Keratinocyte (primary cell): ENCODE measurements at places on chromosomes 2 and 18.
A peak's percentile ranks its signal among the peaks of the same experiment; 100 is the strongest.

GRCh38 chr2:118791483-118791882 lies 56.0 kb downstream of the EN1 start:
- no peaks in the 10 kb centered on the region for H3K36me3 ChIP-seq
- no peak overlapping the region for H3K27ac ChIP-seq
- DNase-seq: no peak
- no peaks in the 10 kb centered on the region for H3K4me1 ChIP-seq
- H3K27me3 ChIP-seq: peaks cover 4% of the 10 kb centered on the region

DNA sequence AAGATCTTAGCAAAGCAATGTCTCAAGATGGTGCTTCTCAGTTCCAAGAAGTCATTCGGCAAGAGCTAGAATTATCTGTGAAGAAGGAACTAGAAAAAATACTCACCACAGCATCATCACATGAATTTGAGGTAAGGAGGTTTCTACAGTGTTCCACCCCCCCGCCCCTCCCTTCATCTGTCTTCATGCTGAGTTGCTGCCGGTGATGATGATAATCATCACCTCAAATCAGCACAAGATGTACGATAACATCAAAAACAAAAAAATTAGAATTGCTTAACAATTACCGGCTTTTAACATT lies 14.6 kb downstream of the UGP2 start:
- H3K4me3 ChIP-seq: no peak overlapping the region
- peaks cover 7% of the 10 kb centered on the region for H3K4me1 ChIP-seq
- H3K27ac ChIP-seq: no peak overlapping the region
- no peaks in the 10 kb centered on the region for H3K27me3 ChIP-seq

DNA sequence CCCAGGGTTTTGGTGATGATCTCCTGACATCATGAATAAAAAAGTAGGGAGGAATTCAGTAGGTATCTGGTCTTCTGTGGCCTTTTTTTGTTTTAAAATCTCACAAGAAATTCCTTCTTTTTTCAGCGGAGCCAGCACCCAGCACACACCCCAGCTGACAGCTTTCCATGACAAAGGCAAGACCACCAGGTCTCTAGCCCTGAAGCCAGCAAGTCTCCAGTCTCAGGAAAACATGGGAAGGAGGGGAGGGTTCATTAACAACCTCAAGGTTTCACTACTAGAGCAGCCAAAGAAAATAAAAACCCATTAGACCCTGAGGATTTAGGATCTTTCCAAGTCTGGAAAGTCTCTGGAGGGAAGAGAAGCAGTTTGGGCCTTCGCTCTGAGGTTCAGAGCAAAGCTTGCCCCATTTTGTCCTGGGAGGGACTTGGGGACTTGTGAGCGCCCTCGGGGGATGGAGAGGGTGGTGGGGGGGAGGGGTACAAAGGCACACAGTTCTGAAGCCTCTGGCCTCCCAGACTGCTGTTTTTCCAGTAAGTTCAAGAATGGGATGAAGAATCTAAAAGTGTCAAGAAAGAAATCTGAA lies 9.0 kb downstream of the FOXI3 start:
- H3K36me3 ChIP-seq: no peaks in the 10 kb centered on the region
- H3K4me3 ChIP-seq: no peak overlapping the region
- no peak overlapping the region for H3K27ac ChIP-seq
- no peaks in the 10 kb centered on the region for H3K4me1 ChIP-seq

DNA sequence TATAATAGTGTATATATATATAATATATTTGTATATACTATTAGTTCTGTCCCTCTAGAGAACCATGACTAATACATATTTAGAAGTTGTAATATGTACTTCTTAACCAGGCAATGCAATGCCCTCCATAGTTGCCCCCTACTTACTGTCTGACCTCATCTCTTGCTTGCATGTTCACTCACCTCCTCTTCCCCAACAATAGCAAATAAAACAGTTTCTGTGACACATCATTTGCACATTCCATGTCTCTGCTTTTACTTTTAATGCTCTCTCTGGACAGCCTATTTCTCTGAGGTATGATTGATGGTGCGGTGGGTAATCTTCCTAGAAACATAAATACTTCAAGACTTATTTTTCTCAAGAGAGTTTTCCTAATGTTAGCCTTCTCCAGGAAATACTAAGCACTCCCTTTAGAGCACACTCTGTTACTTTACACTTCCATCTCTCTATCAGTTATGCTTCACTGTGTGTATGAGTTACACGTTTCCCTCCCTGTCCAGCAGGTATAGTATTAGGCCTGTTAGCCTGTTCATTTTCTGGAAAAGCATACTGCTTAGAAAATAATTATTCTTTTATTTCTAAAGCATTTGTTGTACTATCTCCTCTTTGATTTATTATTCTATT lies 295.6 kb upstream of the LRATD1 start:
- H3K27me3 ChIP-seq: no peaks in the 10 kb centered on the region
- H3K4me3 ChIP-seq: no peak overlapping the region
- no peak overlapping the region for H3K27ac ChIP-seq
- no peak for DNase-seq
- no peaks in the 10 kb centered on the region for H3K36me3 ChIP-seq

DNA sequence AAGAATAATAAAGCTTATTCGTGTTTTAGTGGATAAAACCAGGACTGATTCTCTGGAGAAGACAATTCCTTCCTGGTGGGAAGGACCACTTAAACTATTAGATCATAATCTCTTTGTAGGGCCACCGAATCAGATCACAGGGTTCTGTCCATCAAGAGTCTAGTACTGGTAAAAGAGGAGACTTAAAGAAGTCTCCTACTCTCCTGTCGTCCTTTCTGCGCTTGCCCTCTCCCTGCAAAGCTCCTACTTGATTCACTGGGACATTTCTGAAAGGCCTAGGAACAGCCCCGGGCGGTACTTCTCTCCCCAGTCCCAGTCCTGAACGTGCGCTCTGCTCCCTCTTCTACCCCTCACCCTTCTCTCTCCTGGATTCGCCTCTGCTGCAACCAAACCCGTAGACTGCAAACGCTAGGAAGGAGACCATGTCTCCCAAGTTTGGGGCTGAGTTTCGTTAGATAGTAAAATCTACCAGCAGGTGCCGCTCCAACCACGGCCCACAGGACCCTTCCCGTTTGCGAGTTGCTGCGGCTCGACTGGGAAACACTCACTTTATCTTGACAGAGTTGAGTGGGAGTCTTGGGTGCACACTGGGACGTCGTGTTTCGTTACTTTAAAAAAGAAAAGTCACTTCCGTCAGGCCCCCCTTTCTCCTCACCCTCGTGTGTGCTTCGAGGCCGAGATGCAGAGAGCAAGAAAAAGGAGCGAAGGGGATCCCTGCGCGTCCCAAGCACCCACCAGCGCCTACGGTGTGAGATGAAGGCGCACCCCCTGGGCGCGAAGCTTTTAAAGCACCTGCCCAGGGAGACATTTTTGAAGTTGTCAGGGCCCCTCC lies 923 bp downstream of the FIGLA start:
- peaks cover 5% of the 10 kb centered on the region for H3K4me1 ChIP-seq
- H3K4me3 ChIP-seq: no peak overlapping the region
- no peak for DNase-seq
- H3K36me3 ChIP-seq: no peaks in the 10 kb centered on the region
- peaks cover 50% of the 10 kb centered on the region for H3K27me3 ChIP-seq

- no peak for DNase-seq
- no peak overlapping the region for H3K4me3 ChIP-seq
- no peaks in the 10 kb centered on the region for H3K4me1 ChIP-seq
- H3K36me3 ChIP-seq: no peaks in the 10 kb centered on the region
- H3K27me3 ChIP-seq: no peaks in the 10 kb centered on the region
Measured at GRCh38 chr2:61623747-61624146, 85.6 kb upstream of the XPO1 start.

GRCh38 chr2:31333046-31333445 lies 81.5 kb downstream of the XDH start:
- H3K4me3 ChIP-seq: no peak overlapping the region
- H3K27ac ChIP-seq: no peak overlapping the region
- H3K27me3 ChIP-seq: no peaks in the 10 kb centered on the region

GRCh38 chr2:241835611-241836010 lies 23.1 kb downstream of the PDCD1 start:
- no peaks in the 10 kb centered on the region for H3K4me1 ChIP-seq
- H3K27ac ChIP-seq: no peak overlapping the region
- no peaks in the 10 kb centered on the region for H3K36me3 ChIP-seq
- no peak overlapping the region for H3K4me3 ChIP-seq
- no peak for DNase-seq
- no peaks in the 10 kb centered on the region for H3K27me3 ChIP-seq

GRCh38 chr2:218216336-218216673 lies 684 bp upstream of the ARPC2 start:
- H3K36me3 ChIP-seq: peaks cover 4% of the 10 kb centered on the region
- H3K27me3 ChIP-seq: no peaks in the 10 kb centered on the region
- peak overlapping the region; percentile 94 for H3K4me3 ChIP-seq
- no peak for DNase-seq

DNA sequence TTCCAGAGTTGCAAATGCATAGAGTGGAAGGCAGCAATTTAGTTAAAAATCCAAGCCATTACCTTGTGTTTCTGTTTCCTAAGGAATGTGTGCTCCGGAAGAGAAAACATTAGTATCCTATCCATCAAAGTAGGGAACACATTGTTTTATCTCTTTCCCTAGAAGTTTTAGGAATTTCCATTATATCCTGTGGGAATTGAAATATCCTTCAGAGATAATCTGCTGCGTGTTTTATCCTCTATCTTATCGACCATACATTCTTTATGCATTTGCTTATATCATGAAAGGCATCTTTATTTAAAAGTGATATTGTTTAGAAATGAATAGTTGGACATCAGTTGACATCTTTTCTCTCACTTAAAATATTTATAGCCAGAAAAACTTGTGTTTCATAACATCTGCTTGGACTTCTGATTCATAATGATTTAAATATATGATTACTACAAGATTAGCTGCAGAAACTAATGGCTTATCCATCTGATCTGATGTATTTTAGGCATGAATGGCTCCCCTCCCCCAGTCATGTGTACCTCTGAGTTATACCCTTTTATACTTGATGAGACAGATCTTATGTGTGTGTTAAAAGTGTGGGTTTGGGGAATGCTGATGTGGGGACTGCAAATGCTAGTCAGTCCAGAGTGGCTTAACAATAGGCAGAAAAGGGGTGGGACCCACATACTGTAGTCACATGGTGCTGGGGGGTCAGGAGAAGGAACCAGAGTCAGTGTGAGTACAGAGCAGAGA lies 136.2 kb upstream of the ARHGAP28 start:
- H3K4me3 ChIP-seq: no peak overlapping the region
- no peaks in the 10 kb centered on the region for H3K36me3 ChIP-seq

GRCh38 chr2:11940799-11941198 lies 194.4 kb downstream of the LPIN1 start:
- H3K27ac ChIP-seq: no peak overlapping the region
- H3K4me3 ChIP-seq: no peak overlapping the region
- no peaks in the 10 kb centered on the region for H3K27me3 ChIP-seq
- no peak for DNase-seq

GRCh38 chr2:191296083-191297006 lies 51.1 kb downstream of the MYO1B start:
- no peak for DNase-seq
- H3K4me1 ChIP-seq: peaks cover 4% of the 10 kb centered on the region
- no peak overlapping the region for H3K27ac ChIP-seq
- peaks cover 1% of the 10 kb centered on the region for H3K36me3 ChIP-seq

GRCh38 chr2:239400596-239401066 lies at the start of gene HDAC4:
HDAC4 (minus strand) TSS chr2:239401020; CDS start chr2:239352699, 48,321 bp downstream.
- no peak for DNase-seq
- H3K27me3 ChIP-seq: no peaks in the 10 kb centered on the region
- H3K27ac ChIP-seq: peak within 1 kb of the TSS; percentile 99
- peak within 1 kb of the TSS; percentile 82 for H3K4me3 ChIP-seq

DNA sequence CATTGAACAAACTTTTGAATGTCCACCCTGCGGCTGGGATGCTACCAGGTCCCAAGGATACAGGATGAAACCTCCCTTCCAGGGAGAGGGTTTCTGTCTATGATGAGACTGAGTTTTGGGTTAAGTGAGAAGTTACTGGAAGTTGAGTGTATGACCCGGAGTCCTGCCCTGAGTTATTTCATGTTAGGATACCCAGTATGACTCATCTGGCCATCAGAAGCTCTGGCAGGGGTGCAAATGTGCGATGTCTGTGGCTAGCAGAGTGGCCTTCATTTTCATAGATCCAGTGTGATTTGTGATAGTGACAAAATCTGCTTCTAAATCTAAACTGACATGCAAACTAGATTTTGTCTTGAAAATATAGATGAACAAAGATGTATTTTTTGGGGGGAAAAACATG lies 55.3 kb downstream of the KCTD1 start:
- peaks cover 7% of the 10 kb centered on the region for H3K36me3 ChIP-seq
- no peak overlapping the region for H3K4me3 ChIP-seq
- no peak overlapping the region for H3K27ac ChIP-seq
- H3K27me3 ChIP-seq: no peaks in the 10 kb centered on the region
- no peak for DNase-seq

- H3K27ac ChIP-seq: no peak overlapping the region
- H3K4me1 ChIP-seq: no peaks in the 10 kb centered on the region
- H3K36me3 ChIP-seq: no peaks in the 10 kb centered on the region
- no peak overlapping the region for H3K4me3 ChIP-seq
- no peak for DNase-seq
Measured at GRCh38 chr18:46506974-46507586, 149.9 kb downstream of the LOXHD1 start.

- H3K4me1 ChIP-seq: peaks cover 19% of the 10 kb centered on the region
- peak overlapping the region; percentile 3 for H3K27ac ChIP-seq
- no peaks in the 10 kb centered on the region for H3K27me3 ChIP-seq
- no peak overlapping the region for H3K4me3 ChIP-seq
Measured at GRCh38 chr18:59748628-59749360, 51.6 kb upstream of the CCBE1 start.

DNA sequence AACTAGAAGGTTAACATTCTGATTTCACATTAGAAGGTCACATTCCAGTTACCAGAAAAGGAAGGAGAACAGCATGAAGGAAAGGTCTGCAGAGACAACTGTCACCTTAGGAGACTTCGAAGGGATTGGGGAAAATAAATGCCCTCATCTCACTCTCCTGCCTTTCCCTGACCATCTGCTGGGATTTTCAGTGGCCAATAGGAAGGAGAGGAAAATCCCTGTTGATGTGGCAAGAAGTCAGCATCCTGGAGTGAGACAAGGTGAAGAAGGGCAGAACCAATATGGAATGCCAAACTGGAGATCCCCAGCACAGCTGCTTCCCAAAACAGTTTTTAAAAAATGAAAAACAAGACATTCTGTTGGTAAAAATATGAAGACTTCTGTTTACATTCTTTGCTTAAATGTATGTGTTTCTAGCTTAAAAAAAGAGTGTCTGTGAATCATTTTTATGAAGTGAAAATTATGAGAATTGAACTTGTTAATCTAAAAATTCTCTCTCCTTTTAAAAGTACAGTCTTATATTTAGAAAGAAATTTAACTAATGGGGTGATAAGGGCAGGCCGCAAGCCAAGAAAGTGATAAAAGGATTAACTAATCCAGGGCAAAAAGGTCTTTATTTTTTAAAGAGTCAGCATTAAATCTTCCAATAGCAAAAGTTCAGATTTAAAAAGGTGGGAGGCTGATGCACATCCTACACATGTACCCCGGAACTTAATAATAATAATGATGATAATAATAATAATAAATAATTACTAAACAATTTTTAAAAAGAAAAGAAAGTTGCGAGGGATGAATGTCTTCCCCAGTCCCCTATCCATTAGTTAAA lies 160.6 kb upstream of the DOK6 start:
- no peak for DNase-seq
- H3K27ac ChIP-seq: no peak overlapping the region
- H3K27me3 ChIP-seq: no peaks in the 10 kb centered on the region
- no peak overlapping the region for H3K4me3 ChIP-seq
- no peaks in the 10 kb centered on the region for H3K4me1 ChIP-seq
